Activated effector memory CD4-positive, alpha-beta T cell treated with Interleukin-2 at 50 U/mL for 16 hours (primary cell): ENCODE measurements at places on chromosomes 3 and 15.

DNA sequence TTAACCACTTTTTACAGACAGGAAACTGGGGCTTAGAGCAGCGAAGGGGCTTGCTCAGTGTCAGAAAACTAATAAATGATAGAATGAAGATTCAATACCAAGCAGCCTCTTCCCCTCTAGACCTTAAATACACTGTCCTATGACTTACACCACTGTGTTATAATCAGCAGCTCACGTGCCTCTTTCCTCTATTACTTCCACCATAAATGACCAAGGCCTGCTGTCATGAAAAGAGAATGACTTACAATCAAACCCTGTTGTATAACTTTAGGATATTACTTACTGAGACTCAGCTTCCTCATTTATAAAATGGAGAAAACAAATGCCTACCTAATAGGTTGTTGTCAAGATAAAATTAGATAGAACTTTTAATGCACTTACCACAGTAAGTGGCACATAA lies 11.6 kb downstream of the FMN1 start:
- no peak for DNase-seq

DNA sequence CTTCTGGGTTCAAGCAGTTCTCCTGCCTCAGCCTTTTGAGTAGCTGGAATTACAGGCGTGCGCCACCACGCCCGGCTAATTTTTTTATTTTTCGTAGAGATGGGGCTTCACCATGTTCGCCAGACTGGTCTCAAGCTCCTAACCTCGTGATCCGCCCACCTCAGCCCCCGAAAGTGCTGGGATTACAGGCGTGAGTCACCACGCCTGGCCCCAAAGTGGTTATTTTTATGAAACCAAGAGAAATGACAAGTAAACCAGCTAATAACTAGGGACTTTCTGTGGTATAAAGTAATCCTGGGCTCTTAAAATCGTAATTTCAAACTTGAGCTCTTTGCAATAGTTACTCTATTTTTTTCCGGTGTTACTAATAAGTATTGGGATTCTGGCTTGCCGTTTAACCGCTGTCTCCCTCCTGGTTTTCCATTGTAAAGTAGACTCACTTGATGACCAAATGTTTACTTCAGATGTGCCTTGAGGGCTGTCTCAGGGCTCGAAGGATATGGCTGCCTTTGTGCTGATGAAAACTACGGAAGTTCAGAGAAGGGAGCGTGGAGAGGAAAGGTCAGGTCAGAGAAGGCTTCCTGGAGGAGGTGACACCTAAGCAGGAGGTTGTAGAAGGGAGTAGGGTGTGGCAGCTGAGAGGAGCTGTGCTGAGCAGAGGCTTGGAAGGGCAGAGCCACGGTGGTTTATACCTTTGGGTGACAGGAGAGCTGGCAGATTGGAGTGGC lies 4.2 kb downstream of the ZSCAN2 start:
- no peak for DNase-seq

GRCh38 chr3:30042274-30042859 lies 564.0 kb upstream of the TGFBR2 start:
- DNase-seq, result no peak

GRCh38 chr3:169213956-169214355 lies 449.6 kb downstream of the MECOM start:
- DNase-seq, result no peak

GRCh38 chr3:25594007-25594502 lies 70.7 kb downstream of the TOP2B start:
- DNase-seq, result no peak

DNA sequence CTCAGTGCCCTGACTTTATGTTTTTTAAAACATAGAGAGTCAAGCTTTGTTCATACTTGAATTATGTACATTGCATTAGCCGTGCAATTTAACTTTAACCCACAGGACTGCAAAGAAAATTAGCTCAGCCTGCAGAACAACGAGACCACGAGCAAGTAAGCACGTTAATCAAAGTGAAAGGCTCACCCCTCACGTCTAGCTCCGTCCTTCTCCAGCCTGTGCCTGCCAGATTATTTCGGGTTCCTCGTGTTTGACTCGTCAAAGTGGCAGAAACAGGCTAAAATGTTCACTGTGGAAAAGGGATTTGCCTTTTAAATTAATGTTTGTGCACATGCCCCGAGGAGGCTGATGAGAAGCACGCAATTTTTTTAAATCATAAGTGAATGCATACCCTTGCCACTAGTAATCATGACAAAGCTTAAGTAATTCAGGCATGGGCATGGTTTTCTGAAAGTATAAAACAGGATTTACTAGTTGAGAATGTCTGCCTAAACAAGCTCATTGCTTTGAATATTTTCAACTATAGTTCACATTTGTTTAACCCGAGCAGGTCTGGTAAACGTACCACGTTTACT lies 15.3 kb downstream of the ZBTB38 start:
- no peak for DNase-seq

- DNase-seq, result no peak
These were observed 131.6 kb downstream of the NLGN1 start for GRCh38 chr3:173529062-173529711.

DNA sequence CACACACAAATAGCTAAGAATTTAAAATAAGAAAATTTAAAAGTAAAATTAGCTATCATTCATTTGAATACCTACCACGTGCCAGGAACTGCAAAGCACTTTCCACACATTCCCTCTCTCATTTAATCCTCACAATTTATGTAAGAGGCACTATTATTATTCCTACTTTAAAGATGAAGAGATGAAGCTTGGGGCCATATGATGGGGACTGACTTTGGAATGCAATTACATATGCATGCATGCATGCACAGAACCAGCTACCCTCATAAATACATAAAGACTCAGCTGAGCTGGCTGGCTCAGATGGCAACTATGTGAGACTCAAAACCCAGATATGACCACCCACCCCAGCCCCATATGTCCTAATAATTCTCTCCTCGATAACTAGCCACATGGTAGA lies 31.7 kb upstream of the THUMPD3 start:
- no peak for DNase-seq
